Mammary epithelial cell (primary cell): ENCODE measurements at places on chromosomes 6 and 20.

DNA sequence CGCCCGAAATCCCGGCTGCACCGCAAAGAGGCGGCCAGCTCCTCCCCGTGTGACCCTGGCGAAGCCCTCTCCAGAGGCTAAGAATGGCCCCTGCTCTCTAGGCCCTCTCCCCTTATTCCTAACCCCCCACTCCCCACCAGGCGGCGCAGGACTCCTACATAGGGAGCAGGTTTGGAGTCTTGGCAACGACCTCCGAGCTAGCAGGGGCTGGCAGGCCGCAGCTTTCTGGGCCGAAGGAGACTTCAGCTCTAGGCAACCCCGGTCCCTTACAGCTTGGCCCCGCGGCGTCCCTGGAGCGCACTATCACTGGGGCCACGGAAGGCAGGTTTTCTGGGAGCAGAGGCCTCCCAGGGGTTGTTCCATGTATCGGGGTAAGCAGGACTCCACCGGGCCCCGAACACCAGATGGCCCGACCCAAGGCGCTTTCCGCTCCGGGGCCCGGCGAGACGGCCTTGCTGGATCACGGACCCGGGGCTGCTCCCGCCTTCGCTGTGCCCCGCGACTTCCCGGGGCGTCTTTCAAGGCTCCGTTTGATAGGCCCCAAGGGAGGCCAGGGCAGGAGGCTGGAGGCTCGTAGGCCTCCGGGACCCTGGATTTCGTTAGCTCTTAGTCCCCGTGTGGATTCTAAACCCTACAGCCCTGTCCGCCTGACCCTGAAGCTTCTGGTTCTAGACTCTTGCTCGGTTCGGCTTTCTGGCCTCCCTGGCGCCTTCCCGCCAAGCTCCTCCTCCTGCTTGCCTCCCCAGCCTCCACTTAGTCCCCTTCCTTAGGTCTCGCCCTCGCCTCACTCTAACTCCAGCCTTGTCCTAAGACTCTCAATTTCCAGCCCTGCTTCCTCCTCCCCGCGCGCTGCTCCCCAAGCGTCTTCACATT lies 1.9 kb downstream of the SLC32A1 start:
- DNase-seq, result no peak

- no peak for DNase-seq
These were observed 71.3 kb downstream of the TRERF1 start for GRCh38 chr6:42380228-42380979.

DNA sequence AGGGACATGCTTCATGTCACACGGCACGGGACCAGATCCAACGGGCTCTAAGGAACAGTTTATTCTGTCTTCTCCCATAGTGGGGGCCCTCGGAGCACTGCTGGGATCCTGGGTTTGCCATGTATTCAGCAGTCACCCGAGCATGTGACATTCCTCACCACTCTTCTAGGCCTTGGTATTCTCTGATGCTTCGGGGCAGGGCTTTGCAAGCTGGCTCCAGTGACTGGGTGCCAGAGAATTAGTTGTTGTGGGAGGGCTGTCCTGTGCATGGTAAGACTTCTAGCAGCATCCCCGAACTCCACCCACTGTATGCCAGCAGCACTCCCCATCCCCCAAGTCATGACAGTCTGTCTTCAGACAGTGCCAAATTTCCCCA lies 5.4 kb downstream of the CCN5 start:
- DNase-seq, result no peak

DNA sequence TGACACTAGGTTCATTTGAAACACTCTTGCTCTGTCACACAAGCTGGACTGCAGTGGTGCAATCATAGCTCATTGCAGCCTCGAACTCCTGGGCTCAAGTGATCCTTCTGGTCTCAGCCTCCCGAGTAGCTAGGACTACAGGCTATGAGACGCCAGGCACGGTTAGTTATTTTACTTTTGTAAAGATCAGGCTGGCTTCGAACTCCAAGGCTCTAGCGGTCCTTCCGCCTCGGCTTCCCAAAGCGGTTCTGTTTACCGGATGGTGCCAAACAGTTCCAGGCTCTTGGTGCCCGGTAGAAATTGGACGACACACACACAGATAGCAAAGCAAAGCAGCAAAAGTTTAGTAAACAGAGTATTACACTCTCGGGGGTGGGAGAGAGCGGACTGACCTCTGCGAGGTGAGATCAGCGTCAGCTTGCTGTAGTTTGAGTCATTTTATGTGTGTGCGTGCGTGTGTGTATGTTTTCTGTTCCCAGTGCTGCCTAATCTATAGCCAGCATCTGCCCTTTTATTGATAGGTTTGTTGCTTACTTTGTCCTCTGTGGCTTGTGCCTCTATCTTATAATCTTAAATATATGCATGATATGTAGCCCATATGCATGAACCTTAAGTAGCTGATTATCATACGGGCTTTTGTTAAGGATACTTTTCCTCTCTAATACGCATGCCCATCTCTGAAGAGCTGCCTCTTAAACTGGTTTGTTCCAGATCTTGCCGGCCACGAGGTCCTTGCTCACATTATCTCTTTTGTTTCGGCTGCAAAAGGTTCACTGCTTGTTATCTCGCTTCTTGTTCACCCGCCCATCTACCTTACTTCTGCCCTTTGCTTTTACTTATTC lies 75.2 kb downstream of the OR2B2 start:
- peak; percentile 84 for DNase-seq

DNA sequence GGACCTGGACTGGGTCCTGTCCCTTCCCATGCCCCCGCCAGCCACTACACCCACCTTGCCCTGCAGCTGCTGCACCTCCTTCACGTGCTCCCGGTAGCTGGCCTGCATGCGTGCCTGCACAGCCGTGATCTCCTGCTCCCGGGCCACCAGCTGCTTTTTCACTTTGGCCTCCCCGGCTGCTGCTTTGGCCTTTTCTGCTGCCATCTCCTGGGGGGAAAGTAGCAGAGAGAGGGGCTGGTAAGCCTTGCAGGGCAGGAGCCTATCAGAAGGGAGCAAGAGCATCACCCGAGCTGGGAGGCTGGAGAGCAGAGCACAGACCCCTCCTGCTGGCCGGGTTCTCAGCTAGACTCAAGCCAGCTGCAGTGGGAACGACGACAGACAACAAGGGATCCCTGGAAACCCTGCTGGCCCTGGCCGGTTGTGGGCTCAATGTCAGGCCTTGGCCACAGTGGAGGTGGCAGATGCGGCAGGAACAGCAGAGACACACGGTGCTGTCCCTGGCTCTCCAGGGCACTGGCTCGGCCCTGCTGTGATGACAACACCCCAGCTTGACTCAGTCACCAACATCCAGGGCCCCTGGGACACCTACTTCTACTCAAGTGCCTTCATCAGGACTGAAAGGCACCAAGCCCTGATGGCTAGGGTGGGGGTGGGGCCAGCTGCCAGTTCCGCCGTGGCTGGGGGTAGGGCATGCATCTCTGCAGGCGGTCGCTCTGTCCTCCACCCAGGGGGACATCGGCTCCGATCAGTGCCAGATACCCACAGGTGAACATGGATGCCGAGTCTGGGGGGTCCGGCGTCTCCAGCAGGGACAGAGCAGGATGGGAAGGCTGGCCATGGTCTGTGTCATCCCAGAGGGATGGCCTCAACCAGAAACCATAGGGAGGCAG lies 45.3 kb downstream of the RRBP1 start:
- DNase-seq, result no peak

DNA sequence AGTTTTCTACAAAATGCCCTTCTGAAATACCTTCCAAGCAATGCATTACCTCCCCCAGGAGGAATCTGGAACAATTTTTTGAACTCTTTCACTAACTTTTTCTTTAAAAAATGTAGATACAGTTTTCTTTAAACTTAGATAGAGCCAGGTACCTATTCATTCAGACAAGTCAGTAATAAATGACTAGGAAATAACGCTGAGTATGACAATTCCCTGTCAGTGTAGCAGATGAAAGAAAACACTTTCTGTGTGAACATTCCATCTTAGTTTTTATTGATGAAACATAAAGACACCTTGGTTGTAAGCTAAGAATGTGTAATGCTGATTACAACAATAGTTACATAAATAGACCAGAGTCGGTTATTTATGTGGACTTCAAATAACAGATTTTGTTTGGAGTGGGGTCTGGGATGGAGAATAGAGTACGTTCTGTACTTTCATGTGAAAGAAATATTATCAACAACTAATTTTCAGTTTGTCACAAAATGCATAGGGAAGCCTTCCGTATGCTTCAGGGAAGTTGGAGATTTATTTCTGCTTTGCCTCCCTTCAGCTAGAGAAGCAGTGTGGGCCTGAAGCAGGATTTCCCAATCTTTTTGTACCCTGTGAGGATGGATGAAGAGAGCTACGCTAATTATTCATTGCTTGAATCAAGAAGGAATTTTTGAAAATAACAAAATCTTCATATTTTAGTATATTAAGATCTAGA lies 19.2 kb upstream of the QKI start:
- DNase-seq, result no peak

DNA sequence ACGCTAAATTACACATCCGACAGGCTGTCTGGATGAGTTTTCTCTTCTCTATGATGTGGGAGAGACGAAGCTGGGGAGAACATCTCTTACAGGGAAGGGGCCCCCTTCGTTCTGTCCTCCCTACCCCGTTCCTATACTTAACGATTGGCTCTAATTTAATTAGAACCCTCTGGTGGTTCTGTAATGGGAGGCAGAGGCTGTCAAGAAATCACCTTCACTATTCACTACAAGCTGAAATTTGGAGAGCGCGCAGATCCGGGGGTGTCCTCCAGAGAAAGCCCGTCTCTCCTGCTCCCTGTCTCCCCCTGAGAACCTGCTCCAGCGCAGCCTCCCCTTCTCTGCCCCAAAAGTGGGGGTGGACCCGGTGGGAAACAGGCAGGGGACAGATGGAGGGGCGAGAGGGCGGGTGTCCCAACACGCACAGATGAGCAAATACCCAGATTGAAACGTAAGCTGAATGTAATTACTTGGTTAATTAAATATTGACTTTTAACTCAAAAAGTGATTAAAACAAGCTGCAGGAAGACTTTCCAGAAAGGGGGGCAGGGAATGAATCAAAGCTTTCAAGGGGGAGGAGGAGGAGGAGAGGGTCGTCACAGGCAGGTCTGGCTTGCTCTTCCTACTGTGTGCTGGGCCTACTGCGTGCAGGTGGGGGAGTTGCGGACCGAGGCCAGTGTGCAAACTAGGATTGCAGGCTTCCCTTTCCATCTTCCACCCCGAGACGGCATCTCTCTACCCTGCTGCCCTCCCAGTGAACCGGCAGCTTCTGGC lies 1.3 kb downstream of the SULF2 start:
- no peak for DNase-seq

GRCh38 chr6:159399751-159400221 lies 230.6 kb downstream of the FNDC1 start:
- DNase-seq, result no peak

DNA sequence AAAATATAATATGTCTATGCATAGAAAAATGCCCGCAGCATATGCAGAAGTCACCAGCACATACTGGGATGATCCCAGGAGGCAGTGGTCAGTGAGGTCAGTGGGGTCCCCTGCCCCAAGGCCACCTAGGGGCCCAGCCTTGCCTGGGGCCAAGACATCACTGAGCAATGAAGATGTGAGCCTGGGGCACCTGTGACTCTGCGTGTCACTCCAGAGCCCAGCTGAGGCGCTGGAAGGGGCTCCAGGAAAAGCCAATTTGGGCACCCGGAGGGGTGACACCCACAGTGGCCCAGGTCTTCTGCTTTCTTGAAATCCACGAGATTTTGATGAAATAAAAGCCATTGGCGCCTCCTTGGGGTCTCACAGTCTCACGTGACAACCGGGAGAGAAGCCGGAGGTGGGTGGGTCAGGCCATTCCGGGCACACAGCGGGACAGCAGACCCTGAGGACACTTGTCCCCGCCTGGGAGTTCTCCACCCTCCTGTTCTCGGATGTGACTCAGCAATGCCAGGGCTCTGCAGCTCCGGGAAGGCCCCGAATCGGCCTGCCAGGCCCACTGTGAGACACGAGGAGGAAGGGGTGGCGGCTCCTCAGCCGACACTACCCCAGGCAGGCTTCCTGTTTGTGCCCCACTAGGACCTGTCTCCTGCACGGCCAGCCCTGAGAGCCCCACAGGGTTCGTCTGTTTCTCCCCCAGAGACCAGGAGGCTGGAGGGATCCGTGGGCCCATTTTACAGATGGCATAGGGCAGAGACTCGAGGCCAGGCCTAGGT lies 24.4 kb upstream of the SLCO4A1 start:
- no peak for DNase-seq

DNA sequence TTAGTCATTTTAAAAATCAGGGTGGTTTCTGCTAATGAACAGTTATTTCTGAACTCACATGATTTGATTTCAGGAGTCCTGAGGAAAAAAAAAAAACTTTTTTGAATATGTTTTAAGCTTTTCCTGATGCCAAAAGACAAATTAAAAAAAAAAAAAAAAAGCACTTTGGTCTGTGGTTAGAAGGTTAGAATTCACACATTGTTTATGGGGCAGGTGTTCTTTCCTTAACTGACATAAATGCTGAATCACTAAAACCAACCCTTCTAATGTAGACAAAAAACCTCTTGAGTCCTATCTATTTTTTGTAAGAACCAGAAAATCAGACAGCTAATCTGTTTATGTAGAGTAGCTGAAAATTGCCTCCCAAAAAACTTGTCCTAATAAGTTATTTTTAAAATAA lies 20.4 kb downstream of the THEMIS start:
- peak; percentile 21 for DNase-seq

DNA sequence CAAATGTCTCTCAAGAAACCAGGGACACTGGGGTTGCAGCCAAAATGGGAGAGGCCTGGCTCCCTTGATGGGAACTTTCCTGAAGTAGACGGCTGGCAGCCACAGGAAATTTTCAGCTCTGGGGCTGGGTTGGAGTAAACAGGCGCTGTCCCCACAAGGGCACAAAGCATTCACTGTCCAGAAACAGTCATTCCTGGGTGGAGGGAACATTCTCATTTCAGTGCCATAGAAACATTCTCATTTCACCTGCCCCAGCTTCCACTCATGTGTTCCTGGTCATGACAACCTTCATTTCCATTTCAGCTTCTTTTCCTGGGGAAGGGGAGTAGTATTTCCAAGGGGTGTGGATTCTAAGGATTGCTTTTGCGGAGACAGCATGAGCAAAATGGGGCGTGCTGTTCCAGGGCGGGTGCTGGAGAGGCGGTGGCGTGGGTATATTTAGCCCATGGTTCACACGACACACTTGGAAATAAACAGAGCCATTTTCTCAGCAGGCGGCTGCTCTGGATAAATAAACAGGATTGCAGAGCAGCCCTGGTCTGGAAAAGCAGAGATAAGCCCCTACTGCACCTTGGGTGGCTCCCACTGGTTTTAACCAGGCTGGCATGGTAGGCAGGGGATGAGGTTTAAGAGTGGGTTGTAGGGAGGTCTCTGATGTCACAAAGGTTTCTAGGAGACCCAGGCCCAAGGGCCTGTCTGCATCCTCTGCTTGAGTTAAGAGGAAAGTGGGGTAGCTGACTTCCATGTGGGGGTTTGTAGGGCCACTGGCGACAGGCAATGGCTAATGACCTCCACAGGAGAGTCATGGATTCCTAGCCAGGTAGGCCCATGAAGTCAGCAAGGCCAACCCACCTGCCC lies 32.9 kb downstream of the COX4I2 start:
- no peak for DNase-seq
